ENCODE measurements at places on chromosomes 5 and 9. TPM values are rescaled to one million over a fixed set of nuclear protein-coding genes. Genes with fewer than 3 reads are reported as not detected.
A peak's percentile ranks its signal among the peaks of the same experiment; 100 is the strongest.

- peak; percentile 15 for DNase-seq
Observed at GRCh38 chr5:129670957-129671500, 76.9 kb upstream of the MINAR2 start.

DNA sequence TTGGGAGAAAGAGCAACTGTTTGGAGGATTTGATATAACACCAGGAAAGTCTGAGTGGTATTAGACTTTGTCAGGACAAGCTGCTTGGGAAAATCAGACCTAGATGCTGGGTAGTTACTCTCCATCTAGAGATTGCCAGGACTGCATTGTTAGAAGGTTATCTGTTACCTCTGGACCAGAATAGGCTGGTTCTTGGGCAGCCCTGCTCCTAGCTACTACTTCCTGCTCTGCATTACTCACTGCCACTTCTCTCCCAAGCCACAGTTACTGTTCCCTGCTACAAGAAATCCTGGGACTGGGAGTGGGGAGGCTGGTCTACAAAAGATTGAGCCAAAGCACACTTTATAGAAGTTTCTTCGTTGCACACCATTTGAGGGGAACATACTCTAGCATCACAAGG, 95.5 kb upstream of the KCNN2 start:
- DNase-seq: no peak

GRCh38 chr5:91955610-91956009, 572.5 kb upstream of the ARRDC3 start:
- no peak for DNase-seq

DNA sequence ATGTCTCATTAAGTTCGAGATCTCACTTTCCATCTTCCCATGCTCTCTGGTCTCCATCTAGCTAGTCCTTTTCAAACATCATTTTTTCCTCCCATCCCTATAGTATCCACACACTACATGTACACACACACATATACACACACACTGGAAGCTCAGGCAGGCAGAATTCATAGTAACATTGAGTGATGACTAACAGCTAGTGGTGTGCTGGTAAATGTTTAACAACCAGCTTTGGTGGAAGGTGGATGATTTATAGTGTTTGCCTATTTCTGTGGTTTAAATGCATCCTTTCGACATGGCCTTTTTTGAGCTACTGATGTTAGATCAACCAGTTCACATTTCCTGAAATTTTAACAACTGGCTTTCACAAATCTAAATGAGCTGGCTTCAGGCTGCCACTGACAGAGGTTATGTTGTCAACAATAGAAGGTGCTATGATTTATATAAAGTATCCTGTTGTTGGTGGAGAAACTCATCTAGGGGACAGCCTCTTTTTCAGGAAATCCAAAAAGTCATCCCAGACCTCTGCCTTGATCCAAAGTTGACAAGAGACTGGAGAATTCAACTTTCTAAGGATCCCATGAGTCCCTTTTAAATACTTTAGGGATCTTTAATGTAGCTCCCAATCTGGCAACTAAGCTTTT, 117.8 kb downstream of the CCDC192 start:
- no peak for DNase-seq

DNA sequence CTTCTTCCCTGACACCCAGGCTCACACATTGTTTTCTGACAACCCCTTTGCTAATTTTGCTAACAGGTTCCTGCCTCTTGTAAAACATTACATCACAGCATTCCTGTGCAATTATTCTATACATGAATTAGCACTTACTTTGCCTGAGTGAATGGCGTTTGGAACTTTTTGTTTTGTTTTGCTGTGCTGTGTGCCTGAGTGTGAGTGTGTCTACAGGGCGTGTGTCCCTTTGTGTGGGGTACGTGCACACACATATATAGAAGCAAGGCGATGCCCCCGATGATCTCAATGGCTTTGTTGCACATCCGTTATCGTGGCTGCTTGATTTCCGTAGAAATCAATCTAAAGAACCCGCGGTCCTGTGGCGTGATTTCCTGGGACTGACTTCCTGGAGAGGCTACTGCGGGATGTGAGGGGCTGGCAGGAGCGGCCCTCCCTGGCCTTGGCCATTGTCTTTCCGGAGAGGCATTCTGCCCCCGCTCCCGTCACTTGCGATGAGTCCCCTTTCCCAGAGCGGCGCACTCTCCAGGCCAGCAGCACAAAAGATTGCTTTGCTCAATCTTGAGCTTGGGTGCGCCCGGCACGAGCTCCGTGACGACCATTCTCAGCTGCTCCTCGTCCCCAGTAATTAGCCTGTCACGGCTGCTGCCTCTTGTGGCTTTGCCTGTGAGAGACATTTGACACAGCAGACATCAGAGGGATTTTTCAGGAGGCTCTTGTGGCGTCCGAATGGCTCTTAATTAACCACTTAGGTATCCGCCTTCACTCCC, 398.1 kb upstream of the IRX1 start:
- no peak for DNase-seq

- no peak for DNase-seq
Observed at GRCh38 chr9:76092572-76092971, 202.1 kb downstream of the PCSK5 start.

GRCh38 chr9:136799854-136800657, 3.9 kb downstream of the CCDC183 start:
- no peak for DNase-seq

- DNase-seq: no peak
Observed at GRCh38 chr5:25944786-25945185, 1093.6 kb downstream of the CDH9 start.

DNA sequence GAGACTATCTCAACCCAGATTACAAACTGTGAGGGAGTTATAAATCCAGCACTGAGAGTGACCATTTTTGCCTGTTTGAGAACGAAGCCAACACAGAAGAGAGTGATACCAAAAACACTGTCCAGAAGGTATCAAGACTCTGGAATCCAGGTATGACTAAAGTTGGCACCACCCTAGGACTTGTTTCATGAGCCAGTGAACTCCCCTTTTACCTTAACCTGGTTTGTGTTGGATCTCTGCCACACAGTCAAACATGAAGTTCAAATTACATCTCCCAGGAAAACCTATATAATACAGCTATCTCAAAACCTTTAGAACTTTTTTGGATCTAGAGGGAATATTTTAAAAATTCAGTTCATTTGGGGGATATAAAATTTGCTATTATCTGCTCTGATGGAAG, 11.4 kb downstream of the ZBTB5 start:
- DNase-seq: no peak

GRCh38 chr9:14563902-14564624, 129.2 kb downstream of the ZDHHC21 start:
- DNase-seq: no peak

The G3BP1 gene
- 289 TPM for total RNA-seq

The ARID3C gene
- total RNA-seq: 0.13 TPM

The ENG gene
- total RNA-seq: 46.5 TPM

The NSMF gene
- total RNA-seq: 20.6 TPM

Measured in pulmonary artery endothelial cell (primary cell).